ENCODE measurements at places on chromosomes 1 and 21. TPM values are rescaled to one million over a fixed set of nuclear protein-coding genes. Genes with fewer than 3 reads are reported as not detected.

Gene ACTN2
- not detected for total RNA-seq

GRCh38 chr1:2025491-2025981 is 6.4 kb downstream of the GABRD start:
- no peak for DNase-seq

Gene LRRC53
- not detected for total RNA-seq

Gene HSPB7
- total RNA-seq: not detected

- no peak for DNase-seq
Observed at GRCh38 chr1:1918901-1919303, at the start of gene TMEM52. Gene TMEM52, minus strand, starts transcription at chr1:1919279. Its CDS starts 14 bp downstream, at chr1:1919265.

DNA sequence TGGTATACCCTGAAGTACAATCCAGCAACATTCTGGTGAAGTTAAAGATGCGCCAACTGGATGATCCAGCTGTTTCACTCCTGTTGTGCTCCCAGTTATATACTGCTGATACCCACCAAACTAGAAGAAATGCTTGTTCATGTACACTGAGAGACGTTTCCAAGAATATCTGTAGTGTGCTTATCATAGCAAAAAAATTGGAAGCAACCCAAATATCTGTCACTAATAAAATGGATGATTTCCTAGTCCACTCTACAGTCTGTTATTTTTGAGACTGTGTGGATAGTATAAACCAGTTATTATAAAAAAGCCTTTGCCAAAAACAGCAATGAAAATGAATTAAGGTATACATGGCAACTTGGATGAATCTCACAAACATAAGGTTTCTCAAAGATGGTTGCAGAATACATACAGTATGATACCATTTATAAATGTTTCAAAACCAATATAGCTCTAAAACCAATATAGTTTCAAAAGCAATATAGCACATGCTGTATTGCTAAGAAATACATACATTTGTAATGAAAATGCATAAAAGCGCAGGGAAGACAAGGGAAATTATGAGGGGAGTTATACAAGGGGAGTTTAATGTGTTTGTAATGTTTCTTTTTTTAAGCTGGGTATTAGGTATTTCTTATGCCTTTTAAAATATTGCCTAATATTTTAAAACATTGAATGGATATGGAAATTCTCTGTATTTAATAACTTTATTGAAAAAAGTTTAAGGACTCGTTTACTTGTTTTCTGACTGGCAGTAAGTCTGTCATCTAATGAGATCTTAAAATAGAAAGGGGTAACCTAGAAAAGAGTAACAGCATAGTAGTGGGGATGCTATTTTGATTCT is 36.5 kb downstream of the GPSM2 start:
- DNase-seq: no peak

DNA sequence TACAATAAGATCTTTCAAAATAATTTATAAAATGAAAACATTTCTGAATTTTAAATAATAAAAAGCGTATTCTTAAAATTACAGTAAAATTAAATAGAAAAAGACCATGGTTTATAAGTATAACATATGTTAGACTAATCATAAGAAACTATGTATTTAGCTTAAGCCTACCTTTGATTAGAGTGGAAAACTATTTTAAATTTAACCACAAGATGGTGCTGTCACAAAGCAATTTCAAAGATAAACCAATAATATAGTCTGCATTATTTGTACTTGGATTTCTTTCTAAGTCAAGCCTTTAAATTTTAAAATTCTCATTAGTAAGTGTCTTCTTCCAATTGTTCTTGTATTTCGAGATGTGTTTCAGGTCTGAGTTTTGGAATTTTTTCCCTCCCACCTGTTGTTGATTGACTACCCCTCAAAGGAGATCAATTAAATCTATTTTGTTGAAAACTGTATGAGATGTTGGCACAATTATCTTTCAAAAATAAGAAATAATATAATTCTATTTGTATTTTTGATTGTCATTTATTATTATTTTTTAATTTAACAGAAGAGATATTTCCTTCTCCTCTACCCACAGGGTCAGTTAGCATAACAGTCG is 459.8 kb downstream of the KCNT2 start:
- no peak for DNase-seq

- no peak for DNase-seq
Observed at GRCh38 chr1:56755911-56756310, 63.3 kb downstream of the FYB2 start.

Data from natural killer cell (primary cell).